Activated naive CD4-positive, alpha-beta T cell treated with anti-CD3 and anti-CD28 coated beads, Interleukin-2, amount 50 U/mL, for 16 hours (primary cell): ENCODE measurements at places on chromosomes 6 and 20.

GRCh38 chr20:63519668-63520503 lies 679 bp upstream of the PPDPF start:
- DNase-seq = peak; percentile 57

GRCh38 chr6:41504466-41505121 lies 41.6 kb upstream of the FOXP4 start:
- DNase-seq = no peak

GRCh38 chr6:66478705-66479104 lies 771.7 kb upstream of the EYS start:
- no peak for DNase-seq

GRCh38 chr6:40896696-40897095 lies 142.3 kb downstream of the UNC5CL start:
- no peak for DNase-seq
